Left ventricle myocardium inferior (tissue), 1 donor: ENCODE measurements at places on chromosomes 7 and 10. TPM values are rescaled to one million over a fixed set of nuclear protein-coding genes. Genes with fewer than 3 reads are reported as not detected.

The FAM237B gene
- not detected for total RNA-seq

GRCh38 chr7:4803397-4804241 is 28.2 kb downstream of the AP5Z1 start:
- H3K36me3 ChIP-seq = no peaks in the 10 kb centered on the region
- no peaks in the 10 kb centered on the region for H3K27me3 ChIP-seq
- no peak for DNase-seq
- no peak overlapping the region for H3K27ac ChIP-seq
- H3K4me3 ChIP-seq = no peak overlapping the region

DNA sequence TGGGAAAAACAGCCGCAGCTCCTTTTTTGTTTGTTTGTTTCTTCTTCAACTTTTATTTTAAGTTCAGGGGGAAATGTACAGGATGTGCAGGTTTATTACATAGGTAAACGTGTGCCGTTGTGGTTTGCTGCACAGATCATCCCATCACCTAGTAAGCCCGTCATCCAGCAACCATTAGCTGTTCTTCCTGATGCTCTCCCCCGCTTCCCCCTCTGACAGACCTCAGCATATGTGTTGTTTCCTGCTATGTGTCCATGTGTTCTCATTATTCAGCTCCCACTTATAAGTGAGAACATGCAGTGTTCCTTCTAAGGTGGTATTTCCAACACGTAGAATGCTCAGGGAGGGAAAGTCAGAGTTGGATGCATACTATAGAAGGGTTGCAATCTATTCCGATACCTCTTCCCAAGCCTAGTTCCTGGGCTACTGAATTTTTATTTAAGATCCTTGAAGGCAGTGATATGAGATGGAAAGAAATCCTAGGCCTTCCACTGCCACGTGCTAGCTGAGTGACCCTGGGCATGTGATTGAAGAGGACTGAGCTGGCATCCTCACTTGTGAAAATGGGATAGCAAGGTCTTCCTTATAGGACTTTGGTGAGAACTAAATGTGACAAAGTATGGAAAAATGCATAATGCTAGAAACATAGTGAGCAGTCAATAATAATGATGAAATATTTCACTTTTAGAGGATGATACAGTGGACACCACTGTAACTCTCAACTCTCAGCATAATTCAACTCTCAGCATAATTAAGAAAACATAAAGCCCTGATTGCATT is 278.5 kb downstream of the REEP3 start:
- H3K4me3 ChIP-seq = peak overlapping the region; percentile 27
- H3K36me3 ChIP-seq = no peaks in the 10 kb centered on the region
- peaks cover 29% of the 10 kb centered on the region for H3K4me1 ChIP-seq
- DNase-seq = no peak
- no peaks in the 10 kb centered on the region for H3K27me3 ChIP-seq
- peak overlapping the region; percentile 73 for H3K27ac ChIP-seq

DNA sequence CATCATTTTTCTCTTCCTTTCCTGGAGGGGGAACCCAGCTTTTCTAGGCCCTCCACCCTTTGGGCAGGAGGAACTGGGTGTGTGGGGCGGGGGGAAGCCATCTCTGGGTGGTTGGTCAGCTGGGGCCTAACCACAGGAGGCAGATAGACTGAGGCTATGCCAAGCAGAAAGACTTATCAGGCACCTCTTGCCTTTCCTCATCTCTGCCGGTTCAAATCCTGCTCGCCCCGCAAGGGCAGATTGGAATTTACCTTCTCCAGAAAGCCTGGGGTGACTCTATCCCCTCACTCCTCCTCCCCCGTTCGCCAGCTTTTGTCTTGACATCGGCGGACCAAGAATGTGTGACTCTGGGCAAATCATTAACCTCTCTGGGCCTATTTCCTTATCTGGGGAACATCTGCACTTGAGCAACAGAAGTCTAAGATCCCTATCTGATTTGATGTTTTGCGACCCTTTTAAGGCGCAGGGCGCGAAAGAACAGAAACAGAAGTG is 584 bp upstream of the GARS1 start:
- peaks cover 7% of the 10 kb centered on the region for H3K36me3 ChIP-seq
- H3K27me3 ChIP-seq = no peaks in the 10 kb centered on the region
- peak; percentile 25 for DNase-seq
- H3K27ac ChIP-seq = peak overlapping the region; percentile 94

- peak overlapping the region; percentile 94 for H3K4me3 ChIP-seq
- no peaks in the 10 kb centered on the region for H3K36me3 ChIP-seq
- peak overlapping the region; percentile 98 for H3K27ac ChIP-seq
- H3K4me1 ChIP-seq = peaks cover 64% of the 10 kb centered on the region
- no peak for DNase-seq
Observed at GRCh38 chr10:6204063-6204340, 1.3 kb downstream of the PFKFB3 start.

GRCh38 chr10:117860823-117861222 is 185.9 kb downstream of the RAB11FIP2 start:
- DNase-seq = no peak
- H3K27me3 ChIP-seq = peaks cover 69% of the 10 kb centered on the region
- H3K27ac ChIP-seq = no peak overlapping the region
- H3K4me1 ChIP-seq = no peaks in the 10 kb centered on the region
- no peak overlapping the region for H3K4me3 ChIP-seq
- H3K36me3 ChIP-seq = no peaks in the 10 kb centered on the region

GRCh38 chr10:121091961-121092719 is 241.0 kb downstream of the WDR11 start:
- no peaks in the 10 kb centered on the region for H3K27me3 ChIP-seq
- H3K27ac ChIP-seq = no peak overlapping the region
- H3K36me3 ChIP-seq = no peaks in the 10 kb centered on the region
- DNase-seq = no peak

- no peaks in the 10 kb centered on the region for H3K27me3 ChIP-seq
- H3K4me3 ChIP-seq = no peak overlapping the region
- no peaks in the 10 kb centered on the region for H3K36me3 ChIP-seq
Observed at GRCh38 chr10:91196268-91197048, 24.0 kb upstream of the PCGF5 start.

The HTRA1 gene
- 62.6 TPM for total RNA-seq

- H3K4me1 ChIP-seq = no peaks in the 10 kb centered on the region
- H3K36me3 ChIP-seq = no peaks in the 10 kb centered on the region
- DNase-seq = no peak
- H3K27me3 ChIP-seq = no peaks in the 10 kb centered on the region
Observed at GRCh38 chr10:72392571-72392970, 37.9 kb upstream of the DNAJB12 start.

The CCDC172 gene
- not detected for total RNA-seq

DNA sequence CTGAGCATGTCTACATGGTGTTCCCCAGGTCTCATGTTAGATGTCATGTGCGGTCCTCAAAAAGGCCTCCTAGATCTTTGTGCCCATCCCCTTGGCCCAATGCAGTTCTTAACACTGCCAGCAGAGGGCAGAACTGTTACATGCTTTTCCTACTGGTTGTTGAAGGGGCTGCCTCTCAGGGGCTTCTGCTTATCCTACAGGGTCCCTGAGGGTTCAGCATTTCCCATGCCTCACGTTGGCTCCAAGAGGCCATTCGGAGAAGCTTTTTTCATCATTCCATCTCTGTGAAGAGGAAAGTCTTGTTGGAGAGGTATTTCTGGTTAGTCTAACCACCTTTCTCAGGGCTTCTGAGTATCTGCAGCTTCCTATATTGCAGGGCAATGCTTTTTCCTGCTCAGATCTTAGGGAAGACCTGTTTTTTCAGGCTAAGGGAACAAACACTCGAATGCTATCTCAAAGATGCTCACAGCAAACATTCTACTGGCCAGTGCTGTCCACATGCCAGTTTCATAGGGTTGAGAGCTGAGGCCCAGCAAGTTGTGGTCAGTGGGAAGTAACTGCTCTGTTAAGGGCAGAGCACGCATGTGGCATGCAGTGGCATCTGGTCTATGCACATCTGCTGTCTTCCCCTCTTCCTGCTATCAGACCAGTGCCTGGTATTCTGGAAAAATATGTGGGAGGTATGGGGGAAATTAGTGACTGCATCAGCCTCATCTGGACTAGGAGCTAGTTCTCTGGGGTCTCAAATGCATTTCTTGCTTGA is 31.5 kb downstream of the MBL2 start:
- no peak overlapping the region for H3K27ac ChIP-seq
- H3K4me1 ChIP-seq = no peaks in the 10 kb centered on the region
- no peaks in the 10 kb centered on the region for H3K36me3 ChIP-seq
- H3K4me3 ChIP-seq = no peak overlapping the region

The CCDC136 gene
- 8.2 TPM for total RNA-seq
